Spinal cord (tissue), 10 donors: ENCODE measurements at places on chromosomes 12 and 14. TPM values are rescaled to one million over a fixed set of nuclear protein-coding genes. Genes with fewer than 3 reads are reported as not detected.

Gene CCDC63
- total RNA-seq = not detected

Gene NOS1
- 7.0 TPM for total RNA-seq

Gene TGM1
- 6.2 TPM for total RNA-seq

Gene TEX52
- total RNA-seq = not detected

Gene DDN
- 0.44 TPM for total RNA-seq

Gene TESPA1
- total RNA-seq = 0.44 TPM

Gene FGF23
- total RNA-seq = 0.40 TPM

DNA sequence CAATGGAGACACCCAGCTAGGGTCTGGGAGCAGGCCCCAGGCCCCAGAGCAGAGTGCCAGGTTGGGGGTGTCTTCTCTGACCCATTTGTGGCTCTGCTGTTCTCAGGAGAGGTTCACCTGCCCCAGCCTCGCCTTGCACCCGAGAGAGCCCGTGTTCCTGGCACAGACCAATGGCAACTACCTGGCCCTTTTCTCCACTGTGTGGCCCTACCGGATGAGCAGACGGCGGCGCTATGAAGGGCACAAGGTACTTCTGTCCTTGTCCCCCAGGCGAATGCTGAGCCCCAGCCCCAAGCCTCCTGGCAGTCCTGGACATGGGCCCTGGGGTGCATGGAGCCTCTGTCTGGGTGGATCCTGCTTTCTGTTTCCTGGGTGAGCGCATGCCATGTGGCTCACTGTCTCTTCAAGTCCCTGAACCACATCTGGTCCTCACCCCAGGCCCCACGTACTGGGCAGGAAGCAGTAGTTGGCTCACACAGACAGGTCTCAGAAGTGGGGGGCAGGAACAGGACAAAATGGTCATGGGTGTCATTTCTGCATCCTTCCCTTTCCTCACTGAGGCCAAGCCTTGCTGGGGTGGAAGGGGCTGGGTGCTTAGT, 58.2 kb downstream of the BEGAIN start:
- H3K4me1 ChIP-seq = peaks cover 14% of the 10 kb centered on the region
- DNase-seq = no peak
- H3K36me3 ChIP-seq = peaks cover 49% of the 10 kb centered on the region
- no peak overlapping the region for H3K27ac ChIP-seq
- H3K27me3 ChIP-seq = no peaks in the 10 kb centered on the region

GRCh38 chr14:31545328-31545727, 15.9 kb upstream of the NUBPL start:
- H3K4me1 ChIP-seq = no peaks in the 10 kb centered on the region
- H3K4me3 ChIP-seq = no peak overlapping the region
- H3K36me3 ChIP-seq = no peaks in the 10 kb centered on the region
- H3K27ac ChIP-seq = no peak overlapping the region
- no peaks in the 10 kb centered on the region for H3K27me3 ChIP-seq
- no peak for DNase-seq

- H3K4me1 ChIP-seq = no peaks in the 10 kb centered on the region
- H3K27me3 ChIP-seq = no peaks in the 10 kb centered on the region
- DNase-seq = no peak
- H3K4me3 ChIP-seq = no peak overlapping the region
- no peaks in the 10 kb centered on the region for H3K36me3 ChIP-seq
Observed at GRCh38 chr12:23197266-23197665, 572.3 kb downstream of the ETNK1 start.

DNA sequence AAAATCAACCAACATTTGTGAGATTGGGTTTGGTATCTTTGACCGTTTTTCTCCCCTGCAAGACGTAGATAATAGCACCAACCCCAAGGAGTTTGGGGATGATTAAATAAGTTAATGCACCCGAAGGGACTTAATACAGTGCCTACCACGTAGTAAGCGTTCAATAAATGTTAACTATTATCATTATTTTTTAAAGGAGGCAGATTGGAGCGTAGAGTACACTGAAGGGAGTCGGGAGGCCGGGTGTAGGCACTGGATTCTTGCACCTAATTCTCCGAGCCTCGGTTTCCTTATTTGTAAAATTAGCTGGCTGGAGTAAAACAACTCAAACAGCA, 367 bp upstream of the FRS2 start:
- no peaks in the 10 kb centered on the region for H3K36me3 ChIP-seq
- peaks cover 4% of the 10 kb centered on the region for H3K4me1 ChIP-seq
- H3K4me3 ChIP-seq = peak overlapping the region; percentile 88
- H3K27ac ChIP-seq = peak overlapping the region; percentile 90
- H3K27me3 ChIP-seq = no peaks in the 10 kb centered on the region

DNA sequence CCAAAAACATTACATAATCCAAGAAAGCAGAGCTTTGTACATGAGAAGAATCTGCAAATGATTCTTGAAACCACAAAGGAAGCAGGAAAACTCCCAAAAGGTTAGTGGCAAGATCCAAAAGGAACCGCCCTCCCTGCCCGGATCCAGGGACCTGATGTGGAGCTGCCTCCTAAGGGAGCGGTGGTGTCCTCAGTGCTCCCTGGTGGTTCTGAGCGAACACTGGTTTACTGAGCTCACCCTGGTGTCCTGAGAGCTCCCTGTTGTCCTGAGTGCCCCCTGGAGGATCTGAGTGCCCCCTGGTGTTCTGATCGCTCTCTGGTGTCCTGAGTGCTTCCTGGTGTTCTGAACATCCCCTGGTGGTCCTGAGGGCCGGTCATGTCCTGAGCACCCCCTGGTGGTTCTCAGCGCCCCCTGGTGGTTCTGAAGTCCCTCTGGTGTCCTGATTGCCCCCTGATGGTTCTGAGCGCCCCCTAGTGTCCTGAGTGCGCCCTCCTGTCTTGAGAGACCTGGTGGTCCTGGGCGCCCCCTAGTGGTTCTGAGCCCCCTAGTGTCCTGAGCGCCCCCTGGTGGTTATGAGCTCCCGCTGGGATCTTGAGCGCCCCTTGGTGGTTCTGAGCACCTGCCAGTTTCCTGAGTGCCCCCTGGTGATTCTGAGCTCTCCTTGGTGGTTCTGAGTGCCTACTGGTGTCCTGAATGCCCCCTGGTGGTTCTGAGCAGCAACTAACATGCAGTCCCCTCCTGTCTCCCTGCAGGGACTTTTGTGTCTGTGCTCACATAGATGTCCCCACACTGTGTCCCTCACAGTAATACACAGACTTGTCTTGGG, 891.1 kb downstream of the TMEM121 start:
- no peaks in the 10 kb centered on the region for H3K27me3 ChIP-seq
- H3K4me1 ChIP-seq = no peaks in the 10 kb centered on the region
- no peak overlapping the region for H3K4me3 ChIP-seq
- no peak overlapping the region for H3K27ac ChIP-seq
- H3K36me3 ChIP-seq = no peaks in the 10 kb centered on the region

DNA sequence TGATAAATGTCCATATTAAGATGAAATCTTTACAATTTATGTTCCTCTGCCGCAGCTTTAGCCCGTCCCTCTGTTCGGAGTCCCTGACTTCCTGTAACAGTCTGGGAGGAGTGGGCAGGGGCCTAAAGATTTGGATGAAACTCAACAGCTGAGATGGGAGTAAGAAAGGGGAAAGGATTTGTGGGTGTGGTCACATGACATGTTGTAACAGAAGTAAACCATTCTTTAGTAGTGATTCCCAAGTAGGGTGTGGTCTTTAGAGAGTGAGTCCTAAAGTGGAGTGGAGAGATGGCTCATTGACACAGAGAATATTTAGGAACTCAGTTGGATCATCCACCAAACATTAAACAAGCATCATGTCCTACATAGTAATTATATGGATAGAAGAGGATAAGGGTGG, 12.9 kb downstream of the TMEM117 start:
- H3K4me1 ChIP-seq = no peaks in the 10 kb centered on the region
- no peaks in the 10 kb centered on the region for H3K36me3 ChIP-seq
- no peak overlapping the region for H3K27ac ChIP-seq
- no peak for DNase-seq
- H3K27me3 ChIP-seq = no peaks in the 10 kb centered on the region

GRCh38 chr12:132169376-132169775, 25.1 kb downstream of the NOC4L start:
- no peak overlapping the region for H3K27ac ChIP-seq
- H3K4me1 ChIP-seq = peaks cover 7% of the 10 kb centered on the region
- peaks cover 2% of the 10 kb centered on the region for H3K27me3 ChIP-seq
- no peaks in the 10 kb centered on the region for H3K36me3 ChIP-seq
- H3K4me3 ChIP-seq = no peak overlapping the region

GRCh38 chr12:69284131-69284530, 44.8 kb downstream of the CPSF6 start:
- peak overlapping the region; percentile 32 for H3K4me3 ChIP-seq
- DNase-seq = peak; percentile 78
- H3K36me3 ChIP-seq = no peaks in the 10 kb centered on the region
- peaks cover 4% of the 10 kb centered on the region for H3K4me1 ChIP-seq
